Stimulated activated CD8-positive, alpha-beta memory T cell treated with anti-CD3 and anti-CD28 coated beads, Interleukin-4, amount 100 ng/mL, for 48 hours (primary cell): ENCODE measurements at places on chromosomes 12 and 14.

DNA sequence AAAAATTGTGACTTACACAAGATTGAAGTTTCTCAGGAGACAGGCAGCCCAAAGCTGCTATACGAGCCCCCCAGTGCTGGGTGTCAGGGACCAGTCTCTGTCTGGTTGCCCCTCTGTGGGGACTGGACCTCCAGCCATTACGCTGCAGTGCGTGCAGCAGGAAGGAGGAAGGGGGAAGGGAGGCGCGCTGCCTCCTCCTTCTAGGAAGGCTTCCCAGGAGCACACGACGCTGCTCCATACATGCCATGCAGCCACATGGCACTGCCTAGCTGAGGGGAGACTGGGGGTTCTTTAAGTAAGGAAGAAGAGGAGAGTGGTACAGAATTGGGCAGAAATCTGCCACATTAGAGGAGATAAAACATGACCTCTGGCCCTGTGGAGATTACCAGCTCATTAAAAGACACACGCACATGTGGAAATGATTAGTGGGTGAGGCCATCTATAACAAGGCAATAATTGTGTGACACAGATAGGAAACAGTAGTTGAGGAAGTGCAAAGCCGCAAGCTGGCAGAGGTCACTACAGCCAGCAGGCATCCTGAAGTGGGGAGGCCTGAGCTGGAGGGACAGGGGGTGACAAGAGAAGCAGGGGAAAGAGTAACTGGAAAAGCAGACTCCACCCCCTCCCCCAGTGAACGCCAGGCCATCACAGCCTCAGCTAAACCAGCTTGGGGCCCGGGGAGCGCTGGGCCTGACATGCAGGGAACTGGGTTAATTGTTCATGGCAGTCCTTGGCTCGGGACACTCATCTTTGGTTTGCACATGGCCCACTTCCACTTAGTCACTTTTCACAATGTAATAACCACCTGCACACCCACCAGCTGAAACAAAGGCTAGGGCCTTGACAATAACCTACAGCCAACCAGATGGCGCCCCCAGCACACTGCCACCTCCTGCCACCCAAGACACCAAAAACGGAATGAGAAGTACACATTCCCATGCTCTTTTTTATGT lies 39.6 kb downstream of the CCDC88C start:
- peak; percentile 71 for DNase-seq

- peak; percentile 91 for DNase-seq
These were observed at the start of gene DCAF5 for GRCh38 chr14:69152902-69153151. DCAF5 (minus strand) TSS chr14:69153119; CDS start chr14:69152978, 141 bp downstream.

DNA sequence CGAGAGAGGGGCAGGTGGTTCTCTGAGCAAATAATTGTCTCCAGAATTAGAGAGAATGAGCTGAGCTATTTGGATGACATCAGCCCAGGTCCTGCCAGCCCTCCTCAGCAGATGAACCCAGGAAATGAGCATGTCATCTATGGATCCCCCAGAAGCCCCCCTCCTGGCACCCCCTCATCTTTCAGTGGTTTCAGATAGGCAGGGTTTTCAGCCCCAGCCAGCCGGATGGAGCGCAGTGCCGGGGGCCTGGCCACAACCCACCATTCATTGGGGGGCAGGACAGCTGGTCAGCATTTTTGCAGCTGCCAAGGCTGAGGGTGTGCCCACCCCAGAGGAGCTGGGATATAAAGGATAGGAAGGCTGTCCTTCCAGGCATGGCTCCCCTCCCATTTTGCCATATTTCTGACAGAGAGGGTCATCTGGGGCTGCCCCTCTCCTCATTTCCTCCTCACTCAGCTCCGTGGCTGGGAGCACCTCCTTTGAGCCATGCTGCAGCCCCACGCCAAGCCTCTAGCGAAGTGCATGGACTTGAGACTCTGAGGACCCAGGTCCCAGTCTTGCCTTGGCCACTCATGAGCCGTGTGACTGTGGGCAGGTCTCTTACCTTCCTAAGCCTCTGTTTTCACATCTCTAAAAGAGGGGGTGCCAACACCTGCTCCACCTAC lies 6.0 kb upstream of the KRT71 start:
- no peak for DNase-seq

GRCh38 chr12:123948796-123949769 lies 23.5 kb downstream of the CCDC92 start:
- no peak for DNase-seq

- no peak for DNase-seq
These were observed 33.4 kb downstream of the AMN start for GRCh38 chr14:102955636-102956408.

DNA sequence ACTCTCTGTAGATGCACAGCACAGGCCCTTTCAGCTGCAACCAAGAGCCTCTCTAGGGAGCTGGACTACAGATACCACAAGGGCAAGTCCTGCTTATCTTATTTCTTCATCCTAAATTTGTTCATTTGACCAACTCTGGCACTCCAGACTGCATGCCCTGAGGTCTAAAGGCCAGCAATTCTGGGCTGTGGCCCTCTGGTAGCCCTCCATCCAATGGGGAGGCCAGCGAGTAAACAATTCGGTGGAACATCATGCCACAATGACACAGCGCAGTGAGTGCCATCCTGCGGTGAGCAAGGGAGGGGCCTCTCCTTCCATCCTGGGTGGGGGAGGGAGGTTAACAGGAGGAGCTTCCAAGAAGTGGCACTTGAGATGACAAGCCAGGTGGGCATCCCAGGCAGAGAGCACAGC lies 652 bp upstream of the SELPLG start:
- peak; percentile 74 for DNase-seq

DNA sequence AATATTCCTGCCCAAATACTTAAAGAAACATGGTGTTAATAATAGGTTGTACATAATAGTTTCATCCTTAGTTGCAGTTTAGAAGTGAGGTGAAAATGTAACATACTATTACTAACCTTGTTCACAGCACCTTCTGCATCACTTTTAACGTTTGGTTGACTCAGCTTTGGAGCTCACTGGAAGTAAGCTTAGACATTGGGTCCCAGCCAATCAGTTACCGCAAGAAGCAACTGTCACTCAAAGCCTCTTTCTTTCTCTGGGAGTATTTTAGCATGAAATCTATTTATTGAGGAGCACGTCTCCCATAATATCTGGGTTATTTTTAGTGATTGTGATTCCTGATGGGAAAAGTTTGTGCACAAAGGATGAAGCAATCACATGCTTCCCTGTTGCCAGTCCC lies 472.6 kb downstream of the SNAPC1 start:
- no peak for DNase-seq

GRCh38 chr14:75615200-75615599 lies 36.8 kb downstream of the FLVCR2 start:
- DNase-seq, result no peak

DNA sequence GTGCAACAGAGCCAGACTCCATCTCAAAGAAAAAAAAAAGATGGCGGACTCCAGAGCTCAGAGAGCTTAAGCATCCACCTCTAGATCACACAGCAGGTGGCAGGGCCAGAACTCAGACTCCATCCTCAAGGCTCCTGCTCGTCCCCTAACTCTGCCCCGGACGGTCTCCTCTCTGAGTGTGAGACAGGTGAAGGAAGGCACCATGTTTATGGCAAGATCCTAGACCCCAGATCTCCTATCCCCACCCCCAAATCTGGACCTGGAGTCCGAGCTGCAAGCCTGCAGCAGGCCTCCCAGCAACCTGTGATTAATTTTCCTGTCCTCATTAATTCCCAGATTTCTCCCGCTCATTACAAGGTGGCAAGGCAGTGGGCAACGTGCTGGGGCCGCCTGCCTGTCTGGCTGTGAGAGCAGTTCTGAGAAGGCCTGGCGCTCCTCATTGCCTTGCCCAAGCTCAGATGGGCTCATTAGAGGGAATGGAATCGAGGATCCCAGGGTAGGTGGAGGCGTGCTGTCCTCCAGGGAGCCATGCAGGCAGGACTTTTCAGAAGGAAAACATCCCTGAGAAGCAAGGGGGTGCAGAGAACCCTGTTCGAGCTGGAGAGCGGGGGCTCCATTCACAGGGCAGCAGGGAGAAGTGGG lies 296.6 kb upstream of the RTL1 start:
- peak; percentile 16 for DNase-seq

DNA sequence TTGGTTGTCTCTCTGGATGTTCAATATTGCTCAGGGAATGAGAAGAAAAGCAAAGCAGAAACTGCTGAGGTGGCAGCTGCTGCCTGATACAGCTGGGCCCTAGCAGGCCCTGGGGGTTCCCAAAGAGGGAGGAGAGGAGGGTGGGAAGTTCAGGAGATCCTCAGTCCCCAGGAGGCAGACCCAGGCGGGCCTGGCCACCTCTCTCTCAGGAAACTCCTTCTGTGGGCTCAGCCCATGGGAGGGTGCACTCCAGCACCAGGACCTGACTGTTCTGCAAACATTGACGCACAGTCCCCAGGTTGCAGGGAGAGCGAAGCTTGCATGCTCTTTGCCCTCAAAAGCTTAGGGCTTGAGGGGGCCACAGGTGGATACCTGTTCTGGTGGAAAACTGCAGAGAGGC lies 29.6 kb downstream of the IRF2BPL start:
- DNase-seq, result no peak

GRCh38 chr14:105328678-105329390 lies 14.3 kb downstream of the PACS2 start:
- DNase-seq, result no peak

GRCh38 chr14:97457575-97458085 lies 660.4 kb downstream of the VRK1 start:
- no peak for DNase-seq

GRCh38 chr14:53346988-53347387 lies 193.9 kb upstream of the DDHD1 start:
- no peak for DNase-seq

GRCh38 chr14:72751276-72752033 lies 142.4 kb downstream of the DPF3 start:
- DNase-seq, result no peak

DNA sequence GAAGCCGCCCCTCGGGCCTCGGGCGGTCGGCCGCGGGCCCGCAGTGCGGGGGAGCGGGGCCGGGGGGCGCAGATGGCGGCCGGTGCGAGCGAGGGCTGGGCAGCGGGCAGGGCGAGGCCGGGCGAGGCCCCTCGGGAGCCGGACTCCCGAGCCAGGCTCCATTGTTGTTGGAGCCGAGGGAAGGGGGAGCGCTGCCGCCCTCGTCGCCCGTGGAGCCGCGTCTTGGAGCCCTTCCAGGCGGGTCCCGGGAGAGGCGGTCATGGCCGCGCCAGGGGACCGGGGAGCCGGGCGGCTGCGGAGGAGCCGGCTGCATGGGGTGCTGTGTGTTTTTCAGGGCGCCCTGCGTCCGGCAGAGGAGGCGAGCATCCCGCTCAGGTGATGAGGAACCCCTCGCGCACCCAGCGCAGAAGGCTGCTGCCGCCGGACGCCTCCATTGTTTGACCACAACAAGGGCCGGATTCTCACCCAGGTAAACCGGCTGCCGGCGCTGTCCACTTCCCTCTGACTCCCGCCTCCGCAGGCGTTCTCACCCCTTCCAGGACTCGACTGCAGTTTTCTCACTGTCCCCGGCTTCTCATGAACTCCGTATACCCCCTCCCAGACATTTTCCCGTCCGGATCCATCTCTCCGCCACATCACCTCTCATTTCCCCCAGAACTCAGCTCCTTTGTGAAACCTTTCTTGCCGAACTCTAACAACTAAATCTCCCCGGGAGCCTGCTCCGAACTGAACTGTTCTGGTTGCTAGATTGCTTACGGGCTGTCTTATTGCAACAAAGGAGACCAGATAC lies 732 bp downstream of the ZNF664 start:
- DNase-seq, result peak; percentile 43

DNA sequence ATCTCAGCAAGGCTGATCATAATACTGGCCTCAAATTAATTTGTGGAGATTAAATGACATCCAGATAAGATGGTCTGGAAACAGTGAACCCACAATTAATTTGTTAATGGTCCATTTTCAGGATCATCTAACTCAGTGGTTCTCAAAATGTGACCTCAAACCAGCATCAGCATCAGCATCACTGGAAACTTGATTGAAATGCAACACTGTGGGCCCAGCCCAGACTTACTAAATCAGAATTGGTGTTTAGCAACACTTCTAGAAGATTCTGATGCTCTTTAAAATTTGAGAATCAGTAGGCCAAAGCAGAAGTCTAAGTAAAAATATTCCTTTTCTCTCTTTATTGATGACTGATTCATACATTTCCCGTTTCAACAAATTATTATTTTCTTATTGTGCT lies 10.7 kb upstream of the KRT82 start:
- DNase-seq, result no peak

GRCh38 chr14:52021957-52022600 lies 32.7 kb downstream of the RTRAF start:
- DNase-seq, result no peak

GRCh38 chr12:113114447-113115178 lies 20.9 kb downstream of the RASAL1 start:
- DNase-seq, result no peak

GRCh38 chr12:16602412-16602811 lies 3.5 kb downstream of the LMO3 start:
- no peak for DNase-seq

GRCh38 chr12:24075650-24076049 lies 126.2 kb upstream of the SOX5 start:
- DNase-seq, result no peak

DNA sequence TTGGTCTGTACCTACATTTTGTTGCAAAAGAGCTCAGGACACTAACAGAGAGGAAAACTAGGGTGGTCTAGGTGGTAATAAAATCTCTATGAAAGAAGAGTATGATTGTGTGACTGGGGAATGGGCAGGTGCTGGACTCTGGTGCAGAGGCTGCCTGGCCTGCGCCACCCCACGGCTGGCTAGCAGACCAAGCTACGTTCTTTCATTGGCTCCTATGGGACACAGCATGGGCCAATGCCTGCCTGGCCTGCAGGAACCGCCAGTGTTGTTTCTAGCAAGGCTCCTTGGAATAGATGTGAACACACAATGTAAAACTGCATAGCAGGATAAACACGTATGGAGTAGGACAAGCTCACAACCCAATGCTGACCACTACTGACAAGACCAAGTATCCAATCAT lies 51.7 kb upstream of the CORO1C start:
- no peak for DNase-seq

GRCh38 chr14:64990296-64990695 lies 3.6 kb downstream of the FNTB start:
- no peak for DNase-seq

DNA sequence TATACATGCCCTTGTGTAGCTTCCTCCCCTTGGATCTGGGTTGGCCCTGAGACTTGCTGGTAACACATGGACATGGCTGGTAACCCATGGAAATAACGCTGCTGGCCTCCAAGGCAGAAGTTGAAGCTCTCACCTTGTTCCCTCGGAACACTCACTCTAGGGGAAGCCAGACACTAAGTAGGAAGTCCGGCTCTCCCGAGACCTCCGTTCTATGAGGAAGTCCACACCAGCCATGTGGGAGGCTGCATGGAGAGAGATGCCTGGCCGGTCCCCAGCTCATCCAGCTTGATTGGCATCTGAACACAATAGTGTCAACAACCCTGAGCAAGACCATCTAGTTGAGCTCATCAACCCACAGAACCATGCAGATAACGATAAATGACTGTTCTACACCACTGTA lies 39.7 kb upstream of the VRK1 start:
- DNase-seq, result no peak
